ENCODE measurements at places on chromosomes 11 and 22.

GRCh38 chr11:113532697-113533424 is 57.7 kb upstream of the DRD2 start:
- peak; percentile 64 for DNase-seq

- DNase-seq, result no peak
Observed at GRCh38 chr11:106021181-106021966, 666 bp downstream of the MSANTD4 start.

DNA sequence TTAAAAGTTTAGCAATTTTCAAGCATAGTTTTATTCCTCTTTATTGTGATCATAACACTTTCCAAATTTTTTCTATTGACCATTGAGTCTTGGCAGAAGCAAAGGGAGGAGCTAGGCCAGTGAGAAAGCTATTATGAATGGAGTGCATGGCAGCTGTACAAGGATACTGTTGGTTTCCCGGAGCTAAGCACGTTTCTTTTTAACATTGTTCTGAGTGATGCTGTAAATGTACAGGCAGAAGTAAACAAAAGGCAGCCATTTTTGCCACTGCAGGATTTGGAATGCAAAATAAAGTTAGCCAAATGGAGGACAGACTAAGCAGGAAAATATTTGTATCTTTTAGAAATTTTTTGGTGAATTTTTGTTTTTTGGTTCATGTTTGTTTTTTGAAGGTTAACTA is 16.2 kb downstream of the CBL start:
- peak; percentile 64 for DNase-seq

- DNase-seq, result no peak
Observed at GRCh38 chr11:113240790-113241635, 73.4 kb upstream of the TTC12 start.

- peak; percentile 75 for DNase-seq
Observed at GRCh38 chr11:123407130-123407995, 22.7 kb upstream of the GRAMD1B start.

GRCh38 chr22:41898645-41899044 is 16.2 kb downstream of the SHISA8 start:
- no peak for DNase-seq

DNA sequence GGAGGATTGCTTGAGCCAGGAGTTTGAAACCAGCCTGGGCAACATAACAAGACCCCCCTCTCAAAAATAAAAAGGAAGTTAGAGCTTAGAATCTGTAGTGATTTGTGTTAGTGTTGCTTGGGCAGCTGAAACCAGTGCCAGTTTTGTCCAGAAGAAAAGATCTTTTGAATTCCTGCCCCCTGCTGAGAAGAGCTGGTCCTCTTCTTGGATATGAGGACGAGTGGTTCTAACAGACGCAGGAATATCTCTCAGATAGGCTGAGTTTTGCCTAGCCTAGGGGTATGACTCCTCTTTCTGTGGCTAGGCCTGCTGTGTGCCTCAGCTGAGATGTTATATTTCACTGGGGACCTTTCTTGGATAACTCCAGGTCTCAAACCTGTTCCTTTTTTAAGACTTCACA is 102.8 kb downstream of the STIM1 start:
- no peak for DNase-seq

GRCh38 chr11:119637481-119637880 is 91.5 kb downstream of the NECTIN1 start:
- no peak for DNase-seq

DNA sequence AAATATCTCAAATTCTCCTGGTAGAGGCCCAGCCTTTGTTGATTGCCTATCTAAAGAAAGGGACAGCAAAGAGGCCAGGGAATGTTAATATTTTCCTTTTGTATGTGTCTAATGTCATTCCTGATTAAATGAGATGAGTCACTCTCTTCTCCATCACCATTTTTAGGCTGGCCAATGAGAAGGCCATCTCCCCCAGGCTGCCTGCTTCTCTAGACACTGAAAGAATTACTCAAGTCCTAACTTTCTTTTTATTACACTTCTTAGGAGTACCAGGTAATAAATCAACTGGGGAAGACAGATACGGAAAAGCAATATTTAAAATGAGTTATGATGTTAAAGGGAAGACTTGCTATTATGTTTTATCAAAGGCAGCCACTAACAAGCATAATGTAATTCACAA is 259.2 kb upstream of the SORL1-AS1 start:
- DNase-seq, result no peak

DNA sequence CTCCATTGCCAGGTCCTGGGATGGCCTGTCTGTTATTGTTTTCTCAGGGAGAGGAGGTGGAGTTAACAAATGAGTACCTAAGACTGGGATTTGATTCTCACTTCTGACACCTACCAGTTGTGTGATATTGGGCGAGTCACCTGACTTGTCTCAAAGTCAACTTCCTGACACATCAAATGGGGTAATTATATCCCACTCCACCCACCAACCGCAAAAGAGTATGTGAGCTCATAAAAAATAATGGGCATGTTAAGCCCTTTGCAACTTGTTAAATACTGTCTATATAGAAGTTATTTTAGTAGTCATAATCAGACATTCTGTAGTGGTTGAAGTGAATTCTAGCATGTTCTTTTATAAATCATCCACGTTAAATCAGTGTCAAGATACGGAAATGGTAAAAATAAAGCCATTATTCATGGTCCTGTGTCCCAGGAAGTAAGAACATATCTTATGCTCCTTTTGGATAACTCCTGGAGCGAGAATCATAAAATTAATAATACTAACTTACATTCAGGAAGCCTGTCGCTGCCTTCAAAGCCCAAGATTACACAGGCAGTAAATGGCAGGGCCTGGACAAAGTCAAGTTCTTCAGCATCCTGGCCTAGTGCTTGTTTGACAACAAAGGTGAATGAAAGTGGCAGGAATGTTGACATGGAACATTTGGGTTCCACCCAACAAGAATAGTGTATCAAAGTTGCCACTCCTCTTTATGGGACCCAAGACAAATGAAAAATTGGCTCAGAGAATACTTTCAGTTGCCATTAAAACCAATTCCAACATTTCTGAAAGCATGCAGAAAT is 54.3 kb downstream of the SYTL2 start:
- DNase-seq, result no peak

DNA sequence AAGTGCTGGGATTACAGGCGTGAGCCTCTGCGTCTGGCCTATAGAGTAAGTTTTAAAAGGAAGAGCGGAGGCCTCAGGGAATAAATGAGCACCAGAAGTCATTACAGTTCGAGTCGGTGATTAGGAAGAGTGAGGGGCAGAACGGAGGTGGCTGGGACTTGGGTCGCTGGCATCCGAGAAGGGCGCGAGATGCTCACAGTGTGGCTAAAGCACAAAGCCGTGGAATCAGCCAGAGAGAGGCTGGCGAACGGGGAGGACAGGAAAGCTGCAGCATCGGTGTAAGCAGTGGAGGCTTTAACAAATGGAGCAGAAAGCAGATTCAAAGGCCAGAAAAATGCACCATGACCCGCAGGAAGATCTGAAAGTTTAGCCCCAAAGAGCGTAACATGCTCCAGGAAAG is 2.7 kb upstream of the KRTAP5-4 start:
- no peak for DNase-seq

DNA sequence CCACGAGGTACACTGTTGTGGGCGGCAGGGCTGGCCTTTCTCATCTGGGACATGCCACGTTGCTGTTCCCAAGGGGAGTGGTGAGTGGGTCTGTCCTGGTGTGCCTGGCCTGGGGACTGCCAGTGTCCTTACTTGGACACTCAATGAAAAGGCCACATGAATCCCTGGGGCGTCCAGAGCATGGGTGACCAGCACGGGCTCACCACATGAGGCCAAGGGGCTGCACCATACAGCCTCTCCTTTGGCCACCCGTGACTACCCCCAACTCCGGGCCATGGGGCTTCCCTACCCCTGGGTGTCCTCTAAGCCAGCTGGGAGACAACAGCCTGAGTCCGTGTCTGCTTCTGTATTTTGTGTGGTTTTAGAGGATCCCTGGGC is 20.2 kb upstream of the TXNRD2 start:
- no peak for DNase-seq

DNA sequence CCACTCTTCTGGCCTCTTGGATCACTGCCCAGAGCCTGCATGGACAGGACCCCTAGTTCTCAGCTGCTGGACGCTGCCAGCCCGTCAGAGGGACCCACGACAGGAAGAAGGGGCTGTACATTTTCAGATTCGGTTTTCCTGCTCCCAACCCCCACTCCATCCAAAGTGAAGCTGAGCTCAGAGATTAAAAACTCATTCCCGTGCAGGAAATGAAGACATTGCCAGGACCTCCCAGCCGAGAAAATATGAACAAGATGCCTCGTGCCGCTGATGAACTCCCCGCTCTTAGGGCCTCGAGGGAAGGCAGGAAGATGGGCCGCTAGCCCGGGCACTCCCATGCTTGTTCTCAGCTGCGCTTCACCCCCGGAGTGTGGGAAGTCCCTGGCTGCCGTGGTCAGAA is 36.1 kb downstream of the RPUSD4 start:
- DNase-seq, result peak; percentile 40

- no peak for DNase-seq
Observed at GRCh38 chr22:24681236-24681635, 78.2 kb downstream of the GGT1 start.

- DNase-seq, result no peak
Observed at GRCh38 chr11:92227959-92228935, 3.6 kb downstream of the FAT3 start.

GRCh38 chr11:550746-551085 is 9.8 kb downstream of the LMNTD2 start:
- no peak for DNase-seq

DNA sequence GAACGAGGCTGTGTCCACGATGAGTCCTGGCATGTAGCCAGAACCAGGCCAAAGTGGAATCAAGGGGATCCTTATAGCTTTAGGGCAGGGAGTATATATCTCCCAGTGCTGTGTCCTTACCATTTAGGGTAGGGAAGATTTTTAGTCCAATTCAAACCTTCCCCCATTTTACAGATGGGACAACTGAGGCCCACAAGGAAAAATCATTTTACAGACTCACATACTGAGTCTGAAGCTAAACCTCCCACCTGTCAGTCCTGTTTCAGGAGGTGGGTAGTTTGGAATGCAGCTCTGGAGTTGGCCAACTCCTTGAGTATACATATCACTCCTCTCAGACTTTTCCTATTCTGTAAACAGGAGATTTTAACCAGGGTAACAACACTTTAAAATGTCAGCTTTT is 33.1 kb upstream of the TFIP11 start:
- DNase-seq, result no peak

- peak; percentile 22 for DNase-seq
Observed at GRCh38 chr11:75946531-75947530, 131.8 kb downstream of the UVRAG start.

DNA sequence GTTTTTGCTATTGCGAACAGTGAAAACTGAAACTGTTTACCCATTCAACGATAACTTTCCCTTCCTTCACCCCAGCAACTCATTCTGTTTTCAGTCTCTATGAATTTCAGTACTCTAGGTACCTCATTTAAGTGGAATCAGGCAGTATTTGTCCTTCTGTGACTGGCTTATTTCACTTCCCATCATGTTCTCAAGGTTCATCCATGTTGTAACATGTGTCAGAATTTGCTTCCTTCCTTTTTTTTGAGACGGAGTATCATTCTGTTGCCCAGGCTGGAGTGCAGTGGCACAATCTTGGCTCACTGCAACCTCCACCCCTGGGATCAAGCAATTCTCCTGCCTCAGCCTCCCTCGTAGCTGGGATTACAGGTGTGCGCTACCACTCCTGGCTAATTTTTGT is 23.7 kb downstream of the HTR3B start:
- no peak for DNase-seq

GRCh38 chr11:70105755-70106571 is 27.8 kb downstream of the ANO1 start:
- DNase-seq, result no peak

GRCh38 chr11:12149672-12150225 is 39.4 kb downstream of the MICAL2 start:
- DNase-seq, result no peak

GRCh38 chr11:110079726-110080125 is 13.5 kb upstream of the ZC3H12C start:
- no peak for DNase-seq

GRCh38 chr22:19396934-19397733 is 34.4 kb downstream of the HIRA start:
- DNase-seq, result no peak

GRCh38 chr11:45100339-45100738 is 46.1 kb upstream of the PRDM11 start:
- peak; percentile 22 for DNase-seq

- no peak for DNase-seq
Observed at GRCh38 chr11:86134580-86135318, 65.9 kb upstream of the PICALM start.

GRCh38 chr11:115873813-115874212 is 369.6 kb upstream of the CADM1 start:
- no peak for DNase-seq

DNA sequence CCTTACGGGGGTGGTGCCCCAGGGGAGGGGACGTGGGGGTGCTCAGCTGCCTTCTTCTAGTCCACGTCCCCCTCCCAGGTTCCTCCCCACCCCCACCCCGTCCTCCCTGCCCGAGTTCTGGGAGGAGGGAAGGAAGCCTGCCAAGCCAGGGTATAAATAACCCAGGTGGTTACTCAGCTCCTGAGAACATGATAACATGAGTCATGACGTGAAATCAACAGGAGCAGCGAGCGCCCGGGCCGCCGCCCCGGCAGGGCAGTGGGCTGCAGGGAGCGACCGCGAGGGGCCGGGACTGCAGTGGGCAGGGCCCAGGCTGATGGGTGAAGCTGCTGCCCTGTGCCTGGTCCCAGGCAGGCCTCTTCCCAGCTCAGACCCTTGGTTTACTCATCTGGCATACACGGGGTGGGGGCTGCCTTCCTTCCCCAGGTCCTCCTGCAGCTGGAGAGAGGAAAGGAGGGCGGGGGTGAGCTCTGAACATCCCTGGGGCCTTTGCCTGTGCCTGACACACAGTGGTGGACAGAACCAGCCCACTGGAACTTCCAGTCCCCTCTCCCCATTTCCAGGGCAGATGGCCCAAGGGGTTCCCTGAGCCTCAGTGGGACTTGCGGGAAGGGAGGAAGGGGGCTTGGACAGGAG is 8.8 kb upstream of the PDGFB start:
- DNase-seq, result peak; percentile 92

- DNase-seq, result no peak
Observed at GRCh38 chr22:38080474-38080849, 3.5 kb downstream of the SLC16A8 start.

- no peak for DNase-seq
Observed at GRCh38 chr11:119421941-119422808, 797 bp downstream of the THY1 start.

- DNase-seq, result no peak
Observed at GRCh38 chr11:88114486-88115045, 60.7 kb downstream of the RAB38 start.

GRCh38 chr11:129440028-129440713 is 64.5 kb downstream of the BARX2 start:
- no peak for DNase-seq

DNA sequence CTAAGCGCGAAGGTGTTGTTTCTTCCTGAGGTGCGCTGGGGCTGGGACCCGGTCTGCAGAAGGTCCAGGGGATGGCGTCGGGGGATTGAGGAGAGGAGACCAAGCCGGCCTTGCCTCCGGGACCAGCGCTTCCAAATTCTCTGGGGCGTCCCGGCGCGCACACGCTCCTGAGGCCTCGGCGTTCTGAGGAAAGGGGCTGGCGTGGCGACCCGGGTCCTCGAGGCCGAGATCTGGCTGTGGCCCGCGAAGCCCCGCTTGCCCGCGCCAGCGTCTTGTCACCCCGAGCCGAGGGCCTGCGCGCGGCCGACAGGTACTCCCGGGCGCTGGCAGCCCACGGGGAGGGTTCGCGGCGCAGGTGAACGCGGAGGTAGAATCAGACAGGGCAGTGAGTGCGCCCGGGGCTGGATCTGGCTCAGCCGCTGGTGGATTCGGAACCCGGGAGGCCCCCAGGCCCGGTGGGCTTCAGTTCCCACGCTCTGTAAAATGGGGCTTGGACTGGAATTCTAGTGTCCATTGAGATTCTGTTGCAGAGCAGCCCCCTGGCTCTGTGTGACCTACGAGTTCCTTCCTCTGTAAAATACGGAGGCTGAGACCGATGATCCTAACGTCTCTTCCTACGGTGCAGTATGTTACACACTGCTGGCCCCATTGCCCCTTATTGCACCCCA is 14.7 kb downstream of the SSH3 start:
- DNase-seq, result no peak
